Fibroblast of the aortic adventitia (primary cell): ENCODE measurements at places on chromosomes 13 and 19.

DNA sequence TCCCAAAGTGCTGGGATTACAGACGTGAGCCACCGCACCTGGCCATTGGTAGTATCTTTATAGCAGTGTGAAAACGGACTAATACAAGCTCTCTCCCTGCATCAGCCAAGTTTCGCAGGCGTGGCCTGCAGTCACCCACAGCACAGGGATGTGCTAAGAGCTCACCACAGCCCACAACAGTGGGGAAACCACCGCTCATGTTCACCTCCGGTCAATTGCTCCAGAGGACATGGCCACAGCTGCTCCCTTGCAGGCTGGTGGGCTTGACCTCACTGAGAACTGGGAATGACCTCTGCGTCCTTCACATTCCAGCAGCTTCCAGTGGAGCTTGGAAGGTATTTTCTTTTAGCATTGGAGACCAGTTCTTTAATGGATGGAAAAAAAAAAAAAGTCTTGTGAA lies 156.4 kb downstream of the KCTD15 start:
- no peak for DNase-seq

DNA sequence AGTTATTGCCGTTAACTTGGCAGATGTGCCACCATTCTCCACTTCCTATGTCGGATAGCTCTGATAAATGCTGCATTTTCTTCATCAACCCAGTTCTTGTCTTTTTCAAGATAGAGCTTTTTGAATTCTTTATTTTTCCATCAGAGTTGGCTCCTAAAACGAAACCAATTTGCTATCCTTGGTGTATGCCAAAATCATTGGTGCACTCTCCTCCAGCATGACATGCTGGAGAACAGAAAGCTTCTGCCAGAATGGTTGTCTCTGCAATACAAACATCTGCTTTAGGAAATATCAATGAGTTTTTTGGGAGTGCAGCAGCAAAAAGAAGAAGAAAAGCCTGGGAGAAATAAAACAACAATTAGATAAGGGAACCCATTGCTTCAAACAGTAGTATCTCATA lies 124.2 kb downstream of the CDK8 start:
- DNase-seq, result peak; percentile 8

DNA sequence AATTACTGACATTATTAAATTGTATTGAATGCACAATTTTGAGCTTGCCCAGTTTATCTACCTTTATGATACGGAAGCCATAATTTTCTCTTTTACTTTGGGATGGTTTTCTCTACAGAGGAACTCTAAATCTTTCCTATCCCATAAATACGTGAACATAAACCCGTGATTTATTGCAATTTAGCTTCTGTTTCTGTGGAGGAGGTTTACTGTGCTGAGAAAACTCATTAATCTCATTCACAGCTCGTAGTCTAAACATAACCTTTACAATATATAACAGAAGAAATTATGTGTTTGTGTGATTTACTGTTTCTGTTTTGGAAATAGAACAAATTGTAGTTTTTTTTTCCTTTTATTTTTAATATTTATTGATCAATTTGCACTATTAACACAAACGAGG lies 207.1 kb upstream of the PCDH9 start:
- no peak for DNase-seq

DNA sequence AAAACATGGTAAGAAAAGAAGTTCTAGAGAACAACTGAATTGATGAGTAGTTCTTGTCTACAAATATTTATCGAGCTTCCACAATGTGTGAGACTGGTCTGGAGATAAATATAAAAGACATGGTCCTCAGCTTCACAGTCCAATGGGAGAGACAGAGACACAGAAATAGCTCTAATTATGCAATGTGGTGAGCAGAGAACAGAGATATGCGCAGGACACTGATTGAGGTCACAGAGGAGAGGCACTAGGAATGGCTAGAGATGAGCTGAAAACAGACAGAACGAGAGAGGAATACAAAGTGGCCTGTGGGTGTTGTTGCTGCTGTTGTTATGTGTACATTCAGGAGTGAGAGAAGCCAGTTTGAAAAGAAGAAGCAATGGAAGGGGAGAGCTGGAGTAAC lies 53.2 kb downstream of the GPALPP1 start:
- no peak for DNase-seq

DNA sequence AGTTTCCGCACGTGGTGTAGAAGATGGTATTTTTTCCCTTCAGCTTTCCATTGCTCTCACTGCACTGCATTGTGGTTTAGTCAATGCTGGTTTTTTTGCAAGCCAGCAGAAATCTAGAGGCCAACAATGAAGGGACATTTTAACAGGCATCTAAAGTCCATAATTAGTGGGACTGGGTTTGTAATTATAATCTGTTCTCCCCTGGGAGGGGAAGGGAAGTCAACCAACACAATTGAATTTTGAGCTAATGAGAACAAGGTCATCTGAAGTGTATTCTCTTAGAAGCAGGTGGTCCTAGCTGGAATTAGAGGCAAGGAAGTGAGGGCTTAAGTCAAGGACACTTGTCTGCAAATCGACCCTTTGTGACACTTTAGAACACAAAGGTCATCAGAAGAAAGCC lies 156.4 kb downstream of the MYO16 start:
- no peak for DNase-seq
